Panc1 (cell line): ENCODE measurements at places on chromosomes 11 and 22.
A peak's percentile ranks its signal among the peaks of the same experiment; 100 is the strongest.

DNA sequence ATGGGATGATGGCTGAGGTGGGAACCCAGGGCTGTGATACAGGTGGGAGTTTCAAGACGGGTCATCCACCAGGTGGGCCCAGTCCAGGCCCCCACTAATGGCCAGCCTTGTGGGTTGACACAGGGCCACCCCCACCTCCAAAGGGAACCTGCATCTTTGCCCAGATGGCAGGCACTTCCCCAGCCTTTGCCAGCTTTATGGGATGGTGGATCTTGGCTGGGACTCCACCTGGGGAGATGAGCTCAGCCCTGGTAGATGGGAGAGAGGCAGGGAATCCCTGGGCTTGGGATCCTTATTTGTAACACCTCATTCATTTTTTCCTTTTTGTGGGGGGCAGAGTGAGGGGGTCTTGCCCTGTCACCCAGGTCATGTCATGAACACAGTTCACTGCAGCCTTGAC lies 33.4 kb downstream of the CD82 start:
- DNase-seq: no peak

GRCh38 chr11:117875382-117876058 lies 938 bp downstream of the FXYD6 start:
- no peak for DNase-seq

GRCh38 chr11:118618991-118619375 lies 11.6 kb downstream of the PHLDB1 start:
- no peak for DNase-seq

- DNase-seq: no peak
Measured at GRCh38 chr22:39959640-39960447, at the start of gene TMA7B. Gene TMA7B, plus strand, starts transcription at chr22:39960397. Its CDS starts 3,978 bp downstream, at chr22:39964375.

DNA sequence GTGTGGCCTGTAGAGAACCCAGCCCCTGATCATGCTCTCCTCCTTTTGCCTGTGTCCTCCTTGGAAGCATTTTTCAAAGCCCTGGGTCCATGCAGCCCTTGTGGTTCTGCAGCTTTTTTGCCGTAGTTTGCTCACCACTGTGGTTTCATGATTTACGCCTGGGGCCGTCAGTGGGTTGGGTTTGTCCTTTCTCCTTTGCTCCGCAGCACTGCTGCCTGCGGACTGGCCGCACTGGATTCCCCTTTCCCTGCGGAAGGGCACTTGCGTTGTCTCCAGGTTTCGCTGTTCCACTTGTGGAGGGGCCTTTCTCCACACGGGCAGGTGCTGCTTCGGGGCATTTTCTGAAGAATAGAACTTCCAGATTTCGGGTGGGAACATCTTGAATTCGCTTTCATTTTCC lies 1260.9 kb downstream of the BRD1 start:
- no peak for DNase-seq

DNA sequence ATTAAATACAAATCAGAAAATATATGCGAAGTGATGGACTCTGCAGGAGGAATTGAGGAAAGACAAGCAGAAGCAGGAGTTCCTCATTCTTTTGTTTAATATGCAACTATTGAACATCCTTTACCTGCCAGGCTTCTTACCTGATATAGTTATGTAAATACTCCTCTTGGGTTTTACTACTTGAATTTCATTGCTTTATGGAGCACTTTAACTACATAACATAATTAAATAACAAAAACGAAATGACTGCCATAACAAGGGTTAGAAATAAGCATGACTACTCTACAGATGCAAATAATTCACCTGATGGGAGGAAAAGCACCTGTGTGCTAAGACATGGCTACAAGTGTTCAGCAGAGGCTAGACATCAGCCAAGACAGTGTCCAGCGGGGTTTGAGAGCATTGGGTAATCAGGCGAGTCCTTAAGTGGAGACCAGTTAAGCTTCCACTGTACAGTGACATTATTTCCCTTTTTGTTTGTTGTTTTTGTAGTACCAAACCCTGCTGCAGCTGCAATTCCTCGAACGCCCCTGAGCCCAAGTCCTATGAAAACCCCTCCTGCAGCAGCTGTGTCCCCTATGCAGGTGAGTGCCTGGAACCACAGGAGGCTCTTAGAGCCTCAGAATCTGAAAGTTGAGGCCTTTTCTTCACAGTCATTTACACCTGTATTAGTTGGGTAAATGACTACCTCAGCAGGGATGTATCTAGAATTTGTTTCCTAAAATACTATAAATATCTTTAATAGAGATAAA lies 67.4 kb downstream of the SPECC1L start:
- no peak for DNase-seq

GRCh38 chr11:108144615-108145014 lies 23.2 kb downstream of the ACAT1 start:
- no peak for DNase-seq

GRCh38 chr11:11956006-11956405 lies 52.4 kb downstream of the DKK3 start:
- DNase-seq: no peak

DNA sequence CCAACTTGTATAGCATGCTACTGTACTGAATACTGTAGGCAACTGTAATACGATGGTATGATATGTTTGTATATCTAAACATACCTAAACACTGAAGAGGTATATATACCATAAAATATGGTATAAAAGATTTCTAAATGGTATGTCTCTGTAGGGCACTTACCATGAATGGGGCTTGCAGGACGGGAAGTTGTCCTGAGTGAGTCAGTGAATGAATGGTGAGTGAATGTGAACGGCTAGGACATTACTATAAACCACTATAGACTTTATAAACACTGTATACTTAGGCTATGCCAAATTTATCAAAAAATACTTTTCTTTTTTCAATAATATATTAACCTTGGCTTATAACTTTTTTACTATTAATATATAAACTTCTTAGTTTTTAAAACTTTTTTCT lies 66.8 kb downstream of the ZC3H12C start:
- DNase-seq: no peak

GRCh38 chr11:73359341-73359740 lies 16.9 kb upstream of the RELT start:
- no peak for DNase-seq

DNA sequence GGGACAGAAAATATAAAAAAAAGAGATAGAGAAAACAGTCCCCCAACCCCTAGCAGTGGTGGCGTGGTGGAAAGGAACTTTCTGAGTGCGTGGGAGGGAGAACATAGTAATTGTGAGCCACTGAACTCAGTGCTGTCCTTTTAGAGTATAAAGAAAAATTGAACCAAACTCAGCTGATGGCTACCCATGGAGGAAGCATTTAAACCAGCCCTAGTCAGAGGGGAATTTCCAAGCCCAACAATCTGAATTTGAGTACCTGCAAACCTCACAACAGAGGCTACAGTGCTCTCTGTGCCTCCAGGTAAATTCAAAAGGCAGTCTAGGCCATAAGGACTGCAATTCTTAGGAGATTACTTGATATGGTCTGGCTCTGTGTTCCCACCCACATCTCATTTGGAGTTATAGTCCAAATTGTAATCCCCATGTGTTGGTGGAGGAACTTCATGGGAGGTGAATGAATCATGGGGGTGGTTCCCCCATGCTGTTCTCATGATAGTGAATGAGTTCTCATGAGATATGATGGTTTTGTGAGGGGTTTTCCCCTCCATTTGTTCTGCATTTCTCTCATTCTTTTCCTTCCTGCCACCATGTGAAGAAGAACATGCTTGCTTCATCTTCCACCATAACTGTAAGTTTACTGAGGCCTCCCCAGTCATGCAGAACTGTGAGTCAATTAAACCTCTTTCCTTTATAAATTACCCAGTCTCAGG lies 687.8 kb downstream of the FAM181B start:
- DNase-seq: no peak

- DNase-seq: no peak
Measured at GRCh38 chr22:41914611-41915034, 251 bp downstream of the SHISA8 start.

- DNase-seq: no peak
Measured at GRCh38 chr11:69892986-69893555, 73.9 kb upstream of the FGF3 start.

DNA sequence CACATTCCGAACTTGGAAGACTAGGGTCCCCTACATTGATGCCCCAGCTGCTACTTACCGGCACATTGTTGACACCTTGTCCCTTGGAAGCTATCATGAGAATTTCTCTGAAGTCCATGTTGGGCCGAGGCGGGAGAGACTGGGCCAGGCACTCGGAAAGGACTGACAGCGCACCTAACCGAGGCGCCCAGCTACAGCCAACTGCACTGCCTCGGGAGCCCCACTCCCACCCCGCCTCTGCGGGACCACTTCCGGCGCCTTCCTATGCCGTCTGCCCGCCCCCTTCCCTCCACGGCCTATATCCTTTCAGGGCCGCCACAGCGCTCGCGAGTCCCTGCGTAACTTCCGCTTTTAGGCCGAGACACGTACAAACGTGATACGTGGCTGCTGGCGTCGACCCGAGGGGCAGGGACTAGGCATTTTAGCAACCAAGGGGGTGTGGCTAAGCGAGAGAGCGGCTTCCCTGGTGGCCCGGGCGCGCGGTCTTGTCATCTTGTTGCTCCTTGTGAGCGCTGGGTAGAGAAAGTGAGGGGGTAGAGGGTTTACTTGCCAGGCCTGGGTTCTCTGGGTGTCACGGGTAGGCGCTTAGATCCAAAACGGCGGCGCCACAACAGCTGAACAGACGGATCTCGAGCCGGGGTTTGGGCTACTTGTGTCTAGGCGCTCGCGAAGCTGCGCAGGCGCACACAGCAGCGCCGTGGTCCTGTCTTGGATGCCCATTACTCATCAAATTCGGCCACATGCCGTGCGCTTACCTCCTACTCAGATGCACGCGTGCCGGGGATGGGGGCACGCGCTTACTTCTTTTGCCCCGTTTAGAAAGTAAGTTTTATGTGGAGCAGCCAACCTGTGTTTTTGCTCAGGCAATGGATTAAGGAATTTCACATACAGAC lies at the start of gene SPTY2D1:
SPTY2D1 (minus strand) TSS at position 203 of the 893 bp plus-strand sequence; CDS start at position 118, 85 bp downstream.
- DNase-seq: peak; percentile 88

DNA sequence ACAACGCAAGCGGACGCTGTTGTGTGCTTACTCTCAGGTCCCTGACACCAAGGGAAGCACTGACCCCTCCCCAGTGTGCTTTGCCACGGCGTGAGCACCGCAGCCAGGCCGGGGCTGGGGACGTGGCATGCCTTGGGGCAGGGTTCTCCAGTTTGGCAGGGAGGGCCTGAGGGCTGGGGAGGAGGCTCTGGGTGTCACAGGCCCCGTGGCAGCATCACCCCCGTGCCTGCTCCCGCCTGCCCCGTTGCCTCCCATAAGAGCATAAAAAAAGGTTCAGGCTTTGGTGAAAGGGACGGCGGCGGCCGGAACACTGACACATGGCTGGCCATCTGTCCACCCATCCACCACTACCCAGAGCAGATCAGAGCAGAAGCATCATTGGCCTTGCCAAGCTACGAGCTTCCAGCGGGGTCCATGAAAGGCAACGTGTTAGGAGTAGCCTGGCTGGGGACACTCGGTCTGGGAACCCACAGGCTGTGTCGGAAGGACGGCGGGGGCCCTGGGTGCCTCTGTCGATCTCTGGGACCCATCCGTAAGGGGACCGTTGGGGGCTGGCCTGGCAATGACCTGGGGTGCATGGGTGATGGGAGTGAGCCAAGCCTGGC lies 183.0 kb downstream of the IGLL1 start:
- DNase-seq: no peak

GRCh38 chr11:76903325-76903724 lies 42.6 kb downstream of the ACER3 start:
- DNase-seq: no peak

DNA sequence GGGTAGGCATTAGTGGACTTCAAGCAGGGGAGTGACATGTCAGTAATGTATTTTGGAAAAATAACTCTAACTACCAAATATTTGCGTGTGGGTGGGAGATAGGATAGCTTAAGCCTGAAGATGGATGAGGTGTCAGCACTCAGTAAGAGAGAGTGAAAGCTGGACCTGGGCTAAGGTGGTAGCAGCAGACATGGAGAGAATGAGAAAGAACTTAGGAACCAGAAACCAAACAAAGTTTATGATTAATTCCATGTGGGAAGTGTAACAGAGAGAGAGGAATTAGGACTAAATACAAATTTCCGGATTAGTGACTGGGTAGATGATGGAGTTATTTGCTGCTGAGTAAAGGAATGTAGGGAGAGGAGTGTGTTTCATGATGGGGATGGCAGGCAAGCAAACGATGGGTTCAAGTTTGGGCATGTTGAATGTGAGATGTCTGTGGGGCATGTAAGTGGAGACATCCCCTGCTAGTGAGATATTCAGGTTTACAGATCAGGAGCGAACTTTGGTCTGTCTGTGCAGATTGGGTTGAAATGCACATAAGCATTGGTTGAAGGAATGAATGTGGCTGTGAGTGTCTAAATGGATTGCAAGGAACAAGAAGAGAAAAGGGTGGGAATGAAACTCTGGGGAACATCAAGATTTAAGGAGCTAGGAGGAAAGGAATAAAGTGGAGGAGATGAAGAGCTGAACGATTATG lies 185.6 kb upstream of the MTMR2 start:
- no peak for DNase-seq

GRCh38 chr22:46085828-46086576 lies 64.3 kb upstream of the PPARA start:
- no peak for DNase-seq

- DNase-seq: no peak
Measured at GRCh38 chr11:124725719-124726105, 14.0 kb upstream of the NRGN start.

GRCh38 chr11:58006940-58007339 lies 16.7 kb upstream of the OR9Q1 start:
- peak; percentile 7 for DNase-seq

DNA sequence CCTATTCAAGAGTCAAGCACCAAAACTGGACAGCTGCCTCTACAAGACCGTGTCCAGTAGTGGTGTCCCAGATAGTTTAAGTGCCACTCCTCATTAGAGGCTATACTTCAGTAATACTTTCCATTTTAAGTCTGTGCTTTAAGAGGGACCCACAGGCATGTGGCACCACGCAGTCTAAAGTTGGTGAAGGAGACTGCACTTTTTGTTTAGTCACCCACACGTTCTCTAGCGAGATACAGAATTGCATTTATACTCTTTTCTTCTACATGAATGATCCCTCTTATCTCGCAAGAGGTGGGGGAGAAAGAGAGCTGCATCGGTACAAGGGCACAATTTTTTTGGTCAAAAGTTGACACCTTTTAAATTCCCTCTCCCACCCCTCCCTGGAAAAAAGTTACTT lies 41.5 kb downstream of the DDX6 start:
- DNase-seq: no peak

DNA sequence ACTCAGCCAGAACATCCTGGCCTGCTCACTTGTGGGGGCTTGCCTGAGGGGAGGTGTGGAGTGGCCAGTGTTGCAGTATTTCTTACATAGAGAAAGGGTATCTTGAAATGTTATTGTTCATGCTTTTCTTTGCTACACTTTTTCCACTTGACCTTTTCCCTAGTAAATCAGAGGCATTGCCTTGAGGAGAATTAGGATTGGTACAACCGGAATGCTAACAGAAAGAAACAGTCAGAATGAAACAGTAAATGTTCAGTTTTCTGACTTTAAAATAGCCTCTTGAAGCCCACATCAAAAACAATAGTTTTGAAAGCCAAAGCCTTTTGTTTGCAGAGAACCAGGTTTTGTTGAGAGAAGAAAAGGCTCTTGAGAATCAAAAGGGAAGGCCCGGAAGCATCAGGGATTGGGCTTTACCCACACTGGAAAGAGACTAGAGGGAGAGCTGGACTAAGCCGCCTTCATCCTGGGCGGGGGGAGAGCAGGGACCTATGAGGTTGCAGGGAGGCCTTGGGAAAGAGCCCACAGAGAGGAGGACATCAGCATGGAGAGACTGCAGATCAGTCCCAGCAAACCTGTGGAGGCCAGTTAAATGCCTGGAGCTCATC lies 12.4 kb downstream of the ADM start:
- no peak for DNase-seq

GRCh38 chr11:61966734-61967115 lies 709 bp downstream of the FTH1 start:
- DNase-seq: no peak
